ENCODE measurements at places on chromosomes 5 and 9.

- DNase-seq = no peak
Measured at GRCh38 chr9:76980566-76980965, 38.9 kb upstream of the FOXB2 start.

DNA sequence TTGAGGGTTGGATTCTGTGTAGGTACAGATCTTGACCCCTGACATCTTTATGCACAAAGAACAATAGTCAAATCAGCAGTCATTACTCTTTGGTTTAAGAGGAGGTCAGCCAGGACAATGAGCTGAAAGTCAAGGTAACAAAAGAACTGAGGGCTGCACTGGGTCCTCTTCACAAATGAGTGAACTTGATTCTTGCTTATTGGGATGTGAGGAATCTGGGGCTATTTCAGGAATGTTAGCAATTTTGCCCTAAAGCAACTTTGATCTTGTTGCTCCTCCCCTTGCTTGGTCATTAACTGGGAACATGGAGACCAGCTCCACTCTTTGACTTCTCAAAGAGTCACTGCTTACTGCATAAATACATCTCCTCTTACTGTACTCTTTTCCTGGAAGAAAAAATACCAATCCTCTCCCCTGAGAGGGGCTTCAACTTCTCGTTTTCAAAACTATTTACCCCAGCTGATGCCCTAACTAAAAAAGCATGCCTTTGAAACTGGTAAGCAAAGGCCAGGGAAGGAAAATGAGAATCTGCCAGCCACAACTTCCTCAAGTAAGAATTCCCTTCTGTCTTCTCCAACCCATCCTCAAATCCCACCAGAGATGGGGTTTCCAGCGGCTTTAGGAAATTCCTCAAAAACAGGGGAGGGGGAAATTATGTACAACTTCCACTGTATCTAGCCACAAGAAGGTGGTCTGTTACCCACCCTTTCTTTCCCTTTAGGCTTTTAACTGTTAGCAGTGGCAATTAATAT lies 368.3 kb downstream of the ENC1 start:
- DNase-seq = no peak

DNA sequence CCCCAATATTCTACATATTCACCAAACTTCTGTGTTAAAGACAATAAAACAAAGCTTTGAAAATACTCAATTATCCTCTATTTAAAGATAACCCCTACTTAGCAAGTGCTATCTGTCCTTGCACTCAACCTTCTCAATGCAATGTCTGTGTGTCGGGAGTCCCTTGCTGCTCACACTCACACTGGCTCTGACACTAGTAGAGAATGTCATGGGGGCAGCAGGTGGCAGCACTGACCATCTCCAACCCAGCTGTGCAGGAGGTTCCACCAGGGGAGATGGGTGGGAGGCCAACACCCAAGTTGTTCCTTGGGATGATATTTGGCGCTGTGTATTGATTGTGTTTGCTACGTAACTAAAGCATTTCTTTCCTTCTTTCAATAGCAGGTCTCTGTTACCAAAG lies 59.4 kb upstream of the SIMC1 start:
- DNase-seq = no peak

- no peak for DNase-seq
Measured at GRCh38 chr5:171845040-171845630, 59.5 kb downstream of the SMIM23 start.

DNA sequence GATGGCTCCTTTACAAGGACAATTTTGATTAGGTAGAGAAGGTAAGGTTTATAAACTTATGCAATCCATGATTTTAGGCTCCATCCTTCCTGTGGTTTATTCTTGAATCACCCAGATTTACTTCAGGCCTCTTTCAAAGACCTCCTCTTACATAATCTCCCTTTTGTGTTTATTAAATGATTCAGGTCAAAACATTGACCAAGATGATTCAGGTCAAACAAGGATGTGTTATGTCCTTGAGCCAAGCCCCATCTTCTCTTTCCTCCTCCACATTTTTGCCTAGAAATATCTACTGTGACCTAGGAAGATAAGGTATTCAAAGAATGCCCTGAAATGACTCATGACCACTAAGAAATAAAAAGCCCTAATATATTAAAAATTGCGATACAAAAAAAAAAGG lies 31.8 kb upstream of the TLR4 start:
- DNase-seq = no peak

DNA sequence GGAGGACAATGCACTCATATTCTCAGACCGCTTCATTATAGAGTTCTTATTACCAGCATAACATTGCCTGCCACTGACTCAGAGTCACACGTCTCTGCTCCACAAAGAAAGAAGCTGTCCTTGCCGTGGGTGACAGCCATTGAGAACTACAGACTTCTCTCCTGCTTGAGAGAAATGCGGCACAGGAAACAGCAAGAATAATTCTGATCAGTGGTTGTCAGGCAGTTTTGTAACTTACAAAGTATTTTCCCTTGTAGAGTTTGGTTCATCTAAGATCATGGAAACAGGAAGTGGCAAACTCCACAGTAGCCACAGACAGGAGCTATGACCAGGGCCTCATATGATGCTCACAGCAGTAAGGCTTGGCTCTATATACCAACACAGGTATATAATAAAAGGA lies 47.0 kb downstream of the KCNV2 start:
- DNase-seq = no peak

- peak; percentile 11 for DNase-seq
Measured at GRCh38 chr5:126544087-126544740, 50.8 kb downstream of the ALDH7A1 start.

GRCh38 chr5:125377141-125377540 lies 630.7 kb upstream of the ZNF608 start:
- DNase-seq = no peak

DNA sequence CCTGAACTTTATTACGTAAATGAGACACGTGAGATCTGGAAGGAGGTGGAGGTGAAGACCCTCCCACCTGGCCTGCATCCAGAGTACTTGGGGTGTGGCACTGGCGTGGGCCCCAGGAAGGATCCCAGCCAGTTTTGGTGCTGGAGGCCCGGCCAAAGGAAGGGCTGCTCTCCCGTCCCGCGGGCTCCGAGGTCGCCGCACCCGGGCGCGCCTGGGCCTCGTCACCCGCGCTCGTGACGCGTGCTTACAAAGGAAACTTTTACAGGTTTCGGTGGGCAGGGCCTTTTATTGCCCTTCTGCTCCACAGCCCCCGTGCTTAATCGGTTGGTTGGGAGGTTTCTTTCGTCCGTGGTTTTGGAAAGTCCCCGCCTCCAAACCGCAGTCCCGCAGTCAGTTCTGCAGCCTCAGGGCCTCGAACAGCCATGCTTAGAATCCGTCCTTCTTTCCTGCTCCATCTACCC lies 29.2 kb downstream of the CDKN2A start:
- DNase-seq = peak; percentile 61

- no peak for DNase-seq
Measured at GRCh38 chr9:76545191-76545590, 86.2 kb downstream of the GCNT1 start.

DNA sequence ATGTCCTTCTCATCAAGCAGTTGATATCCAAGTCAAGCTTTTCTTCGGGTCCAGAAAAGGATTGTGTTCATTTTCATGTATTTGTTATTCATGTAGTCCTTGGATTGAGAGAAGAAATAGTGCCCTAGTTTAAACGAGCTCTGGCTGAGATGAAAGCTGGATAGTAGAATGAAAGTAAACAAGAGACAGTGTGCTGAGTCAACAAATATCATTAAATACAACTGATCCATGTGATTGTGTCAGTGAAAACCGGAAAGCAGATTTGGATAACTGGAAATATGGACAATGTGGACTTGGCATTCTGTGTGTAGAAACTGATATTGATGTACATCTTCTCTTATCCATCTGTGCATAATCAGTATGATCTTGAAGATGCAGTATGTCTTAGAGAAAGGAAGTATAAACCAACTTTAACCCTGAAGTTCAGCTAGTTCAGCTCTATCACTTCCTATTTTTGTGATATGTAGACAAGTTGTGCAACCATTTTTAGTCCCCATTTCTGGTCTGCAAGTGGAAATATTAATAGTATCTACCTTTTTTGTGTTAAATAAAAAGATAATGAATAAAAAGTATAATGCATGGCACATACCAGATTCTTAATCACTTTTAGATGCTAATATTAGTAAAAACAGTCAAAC lies 4.4 kb downstream of the MUSK start:
- no peak for DNase-seq

DNA sequence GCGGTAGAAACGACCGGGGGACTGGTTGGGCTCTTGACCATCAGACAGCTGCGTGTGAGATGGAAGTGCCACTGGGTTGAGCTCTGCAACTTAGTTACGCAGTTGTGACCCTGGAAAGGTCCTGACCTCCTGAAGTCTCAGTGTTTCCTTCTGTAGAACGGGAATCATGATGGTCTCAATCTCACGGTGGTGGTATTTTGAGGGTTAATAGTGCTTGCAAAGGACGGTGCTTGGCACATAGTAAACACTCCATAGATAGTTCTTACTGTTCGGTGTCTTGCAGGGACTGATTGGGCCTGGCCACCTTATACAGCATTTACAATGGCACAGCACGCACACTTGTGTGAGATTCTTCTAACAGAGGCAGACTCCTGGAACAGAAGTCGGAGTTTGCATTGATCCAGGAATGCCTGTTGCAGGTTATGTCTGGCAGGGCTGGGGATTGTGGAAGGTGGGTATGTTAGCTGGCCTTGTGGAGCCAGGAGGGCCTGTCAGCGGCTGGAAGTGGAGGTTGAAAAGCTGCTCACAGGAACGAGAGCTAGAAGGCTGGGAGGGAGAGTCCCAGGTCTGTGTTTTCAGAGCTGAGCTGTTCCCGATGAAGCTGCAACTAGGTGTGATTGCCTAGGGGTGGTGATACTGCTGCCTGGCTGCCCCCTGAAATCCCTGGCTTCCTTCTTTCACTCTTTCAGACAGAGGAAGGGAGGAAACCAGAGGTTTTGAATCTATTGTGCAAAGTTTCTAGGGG lies 962 bp upstream of the TXN start:
- DNase-seq = no peak

- no peak for DNase-seq
Measured at GRCh38 chr5:148224117-148224742, 14.1 kb upstream of the MARCOL start.

GRCh38 chr5:154916874-154917273 lies 21.1 kb downstream of the GEMIN5 start:
- DNase-seq = no peak

- DNase-seq = no peak
Measured at GRCh38 chr5:123094237-123094918, 5.3 kb downstream of the PRDM6 start.

Measured in stimulated activated naive CD4-positive, alpha-beta T cell treated with Interleukin-2 at 50 U/mL for 16 hours (primary cell).